ENCODE measurements at places on chromosomes 13 and 19. TPM values are rescaled to one million over a fixed set of nuclear protein-coding genes. Genes with fewer than 3 reads are reported as not detected.

Gene BST2
- total RNA-seq, result 98.6 TPM

Gene RCBTB1
- total RNA-seq, result 14.6 TPM

GRCh38 chr19:49247676-49248075, 77.3 kb downstream of the SLC6A16 start:
- no peaks in the 10 kb centered on the region for H3K4me1 ChIP-seq
- H3K27me3 ChIP-seq, result peaks cover 15% of the 10 kb centered on the region
- no peak overlapping the region for H3K27ac ChIP-seq
- DNase-seq, result no peak

DNA sequence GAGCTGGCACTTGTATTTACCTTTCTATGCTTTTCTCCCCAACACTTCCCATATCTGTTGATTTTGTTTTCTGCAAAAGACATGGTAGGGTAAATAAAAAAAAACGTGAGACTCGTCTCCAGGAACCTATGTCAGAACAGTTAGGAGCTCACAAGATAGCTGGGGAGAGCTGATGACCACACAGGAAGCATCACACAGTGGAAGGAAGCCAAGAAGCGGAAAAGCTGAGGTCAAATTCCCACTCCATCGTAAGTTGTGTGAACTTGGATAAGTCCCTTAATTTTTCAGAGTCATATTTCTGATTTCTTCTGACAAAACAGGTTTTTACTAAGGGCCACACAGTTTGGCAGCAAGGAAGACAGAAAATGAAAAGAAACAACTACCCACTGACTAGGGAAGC, 199.6 kb downstream of the KLF5 start:
- no peaks in the 10 kb centered on the region for H3K27me3 ChIP-seq
- no peaks in the 10 kb centered on the region for H3K36me3 ChIP-seq
- no peak overlapping the region for H3K27ac ChIP-seq
- peaks cover 2% of the 10 kb centered on the region for H3K4me1 ChIP-seq
- no peak overlapping the region for H3K4me3 ChIP-seq

- peaks cover 6% of the 10 kb centered on the region for H3K27me3 ChIP-seq
- DNase-seq, result no peak
- H3K36me3 ChIP-seq, result no peaks in the 10 kb centered on the region
Observed at GRCh38 chr19:6503407-6504201, 1.5 kb upstream of the TUBB4A start.

DNA sequence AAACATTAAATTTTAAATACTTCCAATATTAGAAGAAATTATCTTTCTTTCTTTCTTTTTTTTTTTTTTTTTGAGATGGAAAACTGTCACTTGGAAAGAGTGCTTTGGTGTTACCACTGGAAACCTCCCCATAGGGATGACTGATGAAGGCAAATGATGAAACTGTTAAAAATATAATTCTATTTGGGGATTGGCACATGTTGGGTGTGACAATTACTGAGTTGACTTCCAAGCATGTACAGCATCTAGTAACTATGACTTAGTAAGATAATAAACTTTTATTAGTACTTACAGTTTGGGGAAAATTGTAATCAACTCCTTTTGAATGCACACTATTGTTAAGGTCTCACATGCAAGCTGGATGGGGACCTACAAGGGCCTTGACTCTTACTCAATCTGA, 592.5 kb downstream of the KCTD12 start:
- no peak for DNase-seq
- H3K27ac ChIP-seq, result no peak overlapping the region
- no peak overlapping the region for H3K4me3 ChIP-seq
